ENCODE measurements at places on chromosomes 7 and 10.

- no peak for DNase-seq
These were observed 83.5 kb downstream of the ALOX5 start for GRCh38 chr10:45457487-45457886.

DNA sequence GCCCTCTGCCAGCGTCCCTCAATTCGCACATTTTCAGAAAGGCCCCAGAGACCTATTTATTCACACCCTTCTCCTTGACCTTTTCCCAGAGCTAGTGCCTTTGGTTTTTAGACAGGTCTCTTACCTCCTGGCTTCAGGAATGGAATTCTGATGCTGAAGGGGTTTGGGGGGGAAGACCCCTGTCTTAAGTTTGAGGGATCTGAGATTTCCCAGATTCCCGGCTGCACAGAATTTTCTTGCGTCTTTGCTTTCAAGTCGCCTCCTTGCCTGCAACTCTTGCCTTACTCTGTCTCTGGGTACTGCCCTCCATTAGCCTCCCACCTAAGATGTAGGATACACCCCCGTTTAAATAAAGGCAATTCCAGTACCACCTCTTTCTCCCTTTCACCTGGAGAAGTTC is 1.9 kb downstream of the GATA3 start:
- DNase-seq = no peak

DNA sequence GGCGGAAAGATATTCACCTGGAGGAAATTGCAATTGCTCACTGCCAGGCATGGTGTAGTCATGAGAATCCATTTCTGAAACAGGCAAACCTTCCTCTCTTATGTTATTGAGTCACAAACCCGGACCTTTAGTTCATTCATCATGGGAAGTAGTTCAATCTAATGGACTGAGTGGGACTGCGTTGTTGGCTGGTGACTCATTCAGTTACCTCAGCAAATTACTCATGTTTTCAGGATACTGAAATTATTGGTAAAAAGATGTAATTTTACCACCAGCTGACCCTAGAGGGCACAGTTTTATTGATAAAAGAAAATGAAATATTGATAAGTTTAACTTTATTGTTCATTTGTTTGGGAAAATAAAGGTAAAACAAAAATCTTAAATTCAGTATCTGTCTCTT is 1194.4 kb upstream of the SORCS1 start:
- peak; percentile 94 for DNase-seq

DNA sequence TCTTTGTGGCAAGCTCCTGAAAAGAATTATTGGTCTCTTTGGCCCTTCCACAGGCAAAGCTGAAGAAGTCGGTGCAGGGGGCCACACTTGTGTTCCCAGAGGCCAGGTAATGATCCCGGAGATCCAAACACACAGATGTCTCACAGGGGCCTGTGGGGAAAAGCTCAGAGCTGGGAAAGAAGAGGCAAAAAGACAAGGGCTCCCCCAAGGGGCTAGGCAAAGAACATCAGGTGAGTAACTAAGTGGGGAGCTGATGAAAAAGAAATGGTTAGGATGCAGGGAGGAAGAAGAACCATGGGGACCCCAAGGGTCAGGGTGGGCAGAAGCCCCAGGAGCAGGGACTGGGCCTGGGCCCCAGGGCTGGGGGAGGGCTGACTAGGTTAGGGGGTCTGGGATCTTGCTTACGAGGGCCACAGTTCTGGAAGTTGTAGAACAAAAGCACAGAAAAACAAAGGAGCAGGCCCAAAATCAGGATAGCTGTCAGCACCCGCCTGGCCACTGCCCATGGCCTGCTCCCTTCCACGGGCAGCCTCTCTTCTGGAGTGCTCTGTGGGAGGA is 1.1 kb downstream of the KEL start:
- DNase-seq = no peak

Measured in fibroblast of skin of right quadriceps (primary cell).